ENCODE measurements at places on chromosomes 7 and 10.

DNA sequence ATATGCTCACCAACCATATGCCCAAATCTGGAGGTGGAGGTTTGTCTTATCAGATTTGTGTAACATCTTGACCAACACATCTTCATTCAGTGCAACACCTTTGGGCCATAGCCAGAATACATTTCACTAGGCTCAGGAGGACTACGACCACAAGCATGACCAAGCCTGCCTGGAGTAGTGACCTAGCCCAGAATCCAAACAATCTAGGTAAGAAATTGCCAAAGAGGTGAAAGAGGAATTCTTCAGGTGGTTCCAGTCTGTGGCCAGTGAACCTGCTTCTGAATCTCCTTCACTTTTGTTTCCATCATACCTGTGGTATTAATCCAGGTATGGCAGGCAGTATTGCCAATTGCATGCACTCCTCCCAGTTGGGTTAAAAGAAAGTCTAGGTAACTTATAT is 112.8 kb upstream of the RAB18 start:
- no peak for DNase-seq

DNA sequence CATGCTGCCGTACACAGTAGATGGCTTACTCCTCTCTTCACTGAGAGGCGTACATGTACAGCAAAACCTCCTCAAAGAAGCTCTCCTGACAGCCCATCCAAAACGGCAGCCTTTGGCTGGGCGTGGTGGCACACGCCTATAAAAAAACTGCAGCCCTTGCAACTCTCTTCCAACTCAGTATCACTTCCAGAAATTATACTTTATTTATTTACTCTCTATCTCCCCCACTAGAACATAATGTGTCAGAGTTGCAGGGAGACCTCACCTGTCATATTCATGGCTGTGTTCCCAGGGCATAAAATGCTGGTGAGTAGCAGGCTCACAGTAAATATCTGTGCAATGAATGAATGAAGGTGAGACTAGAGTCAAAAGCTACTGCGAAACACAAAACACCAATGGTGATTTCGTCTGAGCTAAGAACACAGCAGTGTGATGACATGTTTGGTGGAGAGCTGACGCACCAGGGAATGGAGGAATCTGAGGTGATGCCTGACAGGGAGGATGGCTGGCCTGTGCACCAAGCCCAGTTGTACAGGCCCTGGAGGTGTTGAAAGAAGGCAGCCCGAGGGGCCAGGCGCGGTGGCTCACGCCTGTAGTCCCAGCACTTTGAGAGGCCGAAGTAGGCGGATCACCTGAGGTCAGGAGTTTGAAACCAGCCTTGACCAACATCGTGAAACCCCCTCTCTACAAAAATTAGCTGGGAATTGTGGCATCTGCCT is 55.3 kb downstream of the COBL start:
- DNase-seq: no peak

DNA sequence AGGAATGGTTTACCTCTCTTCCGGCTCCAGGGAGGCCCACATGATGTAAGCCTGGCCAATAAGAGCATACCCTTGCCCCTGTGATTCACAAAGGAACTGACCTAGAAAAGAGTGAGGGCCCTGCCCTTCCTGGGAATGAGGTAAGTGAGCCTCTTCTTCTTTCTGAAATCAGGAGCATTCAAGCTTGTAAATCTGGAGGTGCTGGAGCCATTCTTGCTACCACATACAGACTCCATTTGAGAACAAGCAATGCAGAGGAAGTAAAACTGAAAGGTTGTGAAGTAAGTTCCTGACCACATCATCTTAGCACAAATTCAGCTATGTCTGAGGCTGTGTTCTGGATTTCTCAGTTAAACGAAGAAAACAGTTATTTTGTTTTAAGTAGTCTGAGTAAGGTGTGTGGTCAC is 132.2 kb downstream of the CD36 start:
- DNase-seq: no peak

DNA sequence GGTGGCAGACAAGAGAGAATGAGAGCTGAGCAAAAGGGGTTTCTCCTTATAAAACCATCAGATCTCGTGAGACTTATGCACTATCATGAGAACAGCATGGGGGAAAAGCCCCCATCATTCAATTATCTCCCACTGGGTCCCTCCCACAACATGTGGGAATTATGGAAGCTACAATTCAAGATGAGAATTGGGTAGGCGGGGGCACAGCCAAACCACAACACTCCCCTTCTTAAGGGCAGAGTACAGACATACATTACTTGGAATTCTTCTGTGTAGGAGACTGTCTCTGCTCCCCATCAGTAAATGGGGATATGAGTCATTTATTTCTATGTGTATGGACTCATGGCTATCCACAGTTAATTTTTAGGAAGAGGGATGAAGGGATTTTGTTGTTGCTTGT is 31.2 kb downstream of the FAM171A1 start:
- DNase-seq: no peak

GRCh38 chr10:30728766-30729165 is 99.2 kb upstream of the LYZL2 start:
- no peak for DNase-seq

- DNase-seq: no peak
These were observed 218.6 kb downstream of the DGKI start for GRCh38 chr7:137628216-137628615.

GRCh38 chr10:112185959-112186358 is 2.4 kb upstream of the GPAM start:
- DNase-seq: no peak

- DNase-seq: no peak
These were observed 52.6 kb downstream of the CHST3 start for GRCh38 chr10:72016608-72017300.

- no peak for DNase-seq
These were observed 98.4 kb downstream of the SFMBT2 start for GRCh38 chr10:7312488-7312857.

GRCh38 chr10:73732931-73733623 is 11.1 kb upstream of the SEC24C start:
- DNase-seq: no peak

GRCh38 chr7:151581741-151582140 is 62.0 kb upstream of the RHEB start:
- DNase-seq: no peak

DNA sequence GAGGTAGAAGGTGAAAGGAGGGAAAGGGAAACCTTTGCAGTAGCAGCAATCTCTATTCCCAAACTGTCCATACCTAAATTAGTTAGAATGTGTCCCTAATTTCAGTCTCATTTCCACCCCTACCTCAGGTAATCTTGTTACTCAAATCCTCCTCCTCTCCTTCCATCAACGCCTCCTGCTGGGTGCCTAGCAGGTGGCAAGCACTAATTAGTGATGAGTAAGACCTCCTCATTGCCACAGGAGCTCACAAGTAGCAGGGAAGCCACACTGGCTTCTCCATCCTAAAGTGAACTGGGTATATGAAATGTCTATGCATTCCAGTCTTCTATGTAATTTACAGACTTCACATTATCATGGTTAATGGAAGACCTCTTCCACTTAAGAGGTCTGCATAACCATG is 25.7 kb upstream of the FAM133B start:
- no peak for DNase-seq

GRCh38 chr10:17512341-17513001 is 58.1 kb upstream of the ST8SIA6 start:
- DNase-seq: no peak

- no peak for DNase-seq
These were observed 1014.6 kb downstream of the GATA3 start for GRCh38 chr10:9069136-9069535.

DNA sequence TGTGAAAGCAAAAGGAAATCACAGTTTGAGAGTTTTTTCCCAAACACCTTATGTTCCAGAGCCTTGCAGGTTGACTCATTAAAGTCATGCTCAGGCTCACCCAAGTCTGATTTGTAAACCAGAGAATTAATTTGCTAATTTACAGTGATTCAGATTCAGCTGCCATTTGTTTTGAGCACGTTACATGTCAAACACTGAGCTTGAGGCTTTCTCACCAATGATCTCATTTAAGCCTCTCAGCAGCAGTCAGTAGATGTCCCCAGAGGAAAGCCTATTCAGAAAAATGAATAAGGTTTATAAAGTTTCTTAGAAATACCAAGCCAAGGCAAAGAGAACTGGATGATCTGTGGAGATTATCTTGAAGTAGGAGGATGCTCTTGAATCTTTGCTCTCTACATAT is 420.4 kb downstream of the HTR7 start:
- DNase-seq: no peak

DNA sequence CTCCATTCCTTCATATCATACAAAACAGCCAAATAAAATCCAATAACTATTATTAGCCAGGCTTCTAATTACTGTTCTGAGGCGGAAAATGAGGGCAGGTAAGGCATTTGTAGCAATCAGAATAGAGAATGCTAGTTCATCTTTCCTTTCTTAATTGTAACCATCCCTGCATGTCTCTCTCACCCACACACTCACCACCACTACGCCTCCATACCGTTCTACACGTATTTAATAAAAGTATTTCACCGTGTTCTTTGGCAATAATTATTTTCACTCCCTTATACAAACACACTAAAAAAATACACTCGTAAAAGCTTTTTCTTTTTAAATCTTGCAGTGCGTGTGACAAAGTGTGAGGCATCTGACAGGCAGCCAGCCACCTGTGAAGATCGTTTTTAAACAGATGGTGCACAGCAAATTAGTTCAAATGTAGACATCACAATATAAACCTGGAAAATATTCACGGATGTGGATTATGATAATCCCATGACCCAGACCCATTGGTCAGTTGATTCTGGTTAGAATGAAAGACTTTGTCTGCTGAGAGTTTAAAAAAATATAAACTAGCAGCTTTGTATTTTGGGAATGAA is 653.6 kb downstream of the REEP3 start:
- DNase-seq: no peak

GRCh38 chr10:120516426-120516825 is 59.4 kb downstream of the PLPP4 start:
- DNase-seq: no peak

DNA sequence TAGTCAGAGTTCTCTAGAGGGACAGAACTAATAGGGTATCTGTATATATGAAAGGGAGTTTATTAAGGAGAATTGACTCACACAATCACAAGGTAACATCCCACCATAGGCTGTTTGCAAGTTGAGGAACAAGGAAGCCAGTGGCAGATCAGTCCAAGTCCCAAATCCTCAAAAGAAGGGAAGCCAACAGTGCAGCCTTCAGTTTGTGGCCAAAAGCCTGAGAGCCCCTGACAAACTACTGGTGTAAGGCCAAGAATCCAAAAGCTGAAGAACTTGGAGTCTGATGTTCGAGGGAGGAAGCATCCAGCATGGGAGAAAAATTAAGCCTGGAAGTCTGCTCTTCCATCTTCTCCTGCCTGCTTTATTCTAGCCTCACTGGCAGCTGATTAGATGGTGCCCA is 1107.2 kb upstream of the CELF2 start:
- no peak for DNase-seq

- no peak for DNase-seq
These were observed 17.6 kb upstream of the AOAH start for GRCh38 chr7:36741866-36742265.

GRCh38 chr7:37035631-37036030 is 311.3 kb upstream of the AOAH start:
- no peak for DNase-seq

DNA sequence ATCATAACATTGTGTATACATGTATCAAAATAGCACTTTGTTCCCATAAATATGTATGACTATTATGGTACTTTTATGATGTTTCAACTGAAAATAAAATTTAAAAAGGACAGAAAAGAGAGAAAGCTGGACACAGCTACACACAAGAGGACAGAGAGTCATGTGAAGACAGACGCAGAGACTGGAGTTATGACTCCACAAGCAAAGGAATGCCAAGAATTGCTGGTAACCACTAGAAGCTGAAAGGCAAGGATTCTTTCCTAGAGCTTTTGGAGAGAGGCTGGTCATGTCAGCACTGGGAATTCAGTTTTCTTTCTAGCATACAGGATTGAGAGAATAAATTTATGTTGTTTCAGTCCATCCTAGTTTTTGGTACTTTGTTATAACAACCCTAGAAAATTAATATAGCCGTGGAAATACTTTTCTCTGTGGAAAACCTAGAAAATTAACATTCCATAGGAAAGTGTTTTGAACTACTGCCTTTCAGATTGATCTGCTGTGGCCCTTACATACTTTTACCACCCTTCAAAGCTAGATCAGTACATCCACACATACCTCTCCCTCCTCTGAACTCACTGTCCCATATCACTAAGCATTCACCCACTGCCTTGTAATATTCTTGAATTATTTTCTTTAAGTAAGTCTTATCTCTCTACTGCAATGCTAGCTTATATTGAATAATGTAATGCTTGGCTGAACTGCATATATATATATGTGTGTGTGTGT is 575.3 kb downstream of the IPMK start:
- no peak for DNase-seq

Measured in GM18507 (cell line).